ENCODE measurements at places on chromosomes 2 and 18.
A peak's percentile ranks its signal among the peaks of the same experiment; 100 is the strongest.

- DNase-seq, result peak; percentile 67
These were observed 38.1 kb upstream of the B4GALT6 start for GRCh38 chr18:31722369-31722957.

GRCh38 chr2:100819370-100820272 lies at the start of gene NPAS2:
TSS of gene NPAS2 (plus strand) at chr2:100820139. CDS start at chr2:100904755, 84,616 bp downstream.
- DNase-seq, result no peak

DNA sequence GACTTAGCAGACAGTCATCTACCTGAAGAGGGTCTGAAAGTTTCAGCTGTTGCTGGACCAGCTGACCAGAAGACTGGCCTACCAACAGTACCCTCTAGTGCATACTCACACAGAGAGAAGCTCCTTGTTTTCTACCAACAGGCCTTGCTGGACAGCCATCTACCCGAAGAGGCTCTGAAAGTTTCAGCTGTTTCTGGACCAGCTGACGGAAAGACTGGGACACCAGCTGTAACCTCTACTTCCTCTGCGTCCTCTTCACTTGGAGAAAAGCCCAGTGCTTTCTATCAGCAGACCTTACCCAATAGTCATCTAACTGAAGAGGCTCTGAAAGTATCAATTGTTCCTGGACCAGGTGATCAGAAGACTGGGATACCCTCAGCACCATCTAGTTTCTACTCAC lies 63.2 kb downstream of the ALMS1 start:
- no peak for DNase-seq

GRCh38 chr18:2572892-2573291 lies 1.5 kb downstream of the NDC80 start:
- DNase-seq, result no peak

- no peak for DNase-seq
These were observed 82.1 kb downstream of the ZBTB7C start for GRCh38 chr18:48326901-48327675.

DNA sequence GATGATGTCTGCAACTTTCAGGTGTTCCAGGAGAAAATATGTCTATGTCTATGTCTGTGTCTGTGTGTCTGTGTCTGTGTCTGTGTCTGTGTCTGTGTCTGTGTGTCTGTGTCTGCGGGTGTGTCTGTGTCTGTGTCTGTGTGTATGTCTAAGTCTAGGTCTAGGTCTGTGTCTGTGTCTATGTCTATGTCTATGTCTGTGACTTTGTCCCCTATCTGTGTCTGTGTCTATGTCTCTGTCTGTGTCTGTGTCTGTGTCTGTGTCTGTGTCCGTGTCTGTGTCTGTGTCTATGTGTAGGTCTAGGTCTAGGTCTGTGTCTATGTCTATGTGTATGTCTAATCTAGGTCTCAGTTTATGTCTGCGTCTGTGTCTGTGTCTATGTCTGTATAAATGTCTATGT lies 10.5 kb downstream of the IL1R2 start:
- no peak for DNase-seq

DNA sequence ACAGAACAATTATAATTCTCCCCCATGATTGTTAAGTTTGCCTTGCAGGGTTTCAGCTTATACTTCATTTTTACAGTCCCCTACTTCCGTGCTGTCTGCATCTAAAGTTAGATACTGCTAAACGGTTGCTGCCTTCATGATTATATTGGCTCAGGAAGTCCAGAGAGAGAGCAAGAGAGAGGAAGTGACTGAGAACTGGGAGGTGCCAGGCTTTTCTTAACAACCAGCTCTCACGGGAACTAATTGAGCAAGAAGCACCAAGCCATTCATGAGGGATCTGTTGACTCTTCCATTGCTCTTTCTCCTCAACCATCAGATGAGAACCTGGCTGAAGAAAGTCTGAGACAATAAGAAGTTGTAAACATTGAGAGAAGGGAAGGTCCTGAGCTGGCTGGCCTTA lies 125.5 kb upstream of the SIX2 start:
- no peak for DNase-seq

- no peak for DNase-seq
These were observed 101.5 kb upstream of the HS6ST1 start for GRCh38 chr2:128420131-128420530.

GRCh38 chr2:33909945-33910695 lies 311.0 kb upstream of the FAM98A start:
- no peak for DNase-seq

GRCh38 chr2:240819858-240820606 lies at the start of gene KIF1A:
TSS of gene KIF1A (minus strand) at chr2:240820219. CDS start at chr2:240797752, 22,467 bp downstream.
- DNase-seq, result no peak

GRCh38 chr18:48740851-48741485 lies 202.1 kb downstream of the CTIF start:
- no peak for DNase-seq

GRCh38 chr18:36536426-36536825 lies 238.9 kb downstream of the FHOD3 start:
- DNase-seq, result no peak

DNA sequence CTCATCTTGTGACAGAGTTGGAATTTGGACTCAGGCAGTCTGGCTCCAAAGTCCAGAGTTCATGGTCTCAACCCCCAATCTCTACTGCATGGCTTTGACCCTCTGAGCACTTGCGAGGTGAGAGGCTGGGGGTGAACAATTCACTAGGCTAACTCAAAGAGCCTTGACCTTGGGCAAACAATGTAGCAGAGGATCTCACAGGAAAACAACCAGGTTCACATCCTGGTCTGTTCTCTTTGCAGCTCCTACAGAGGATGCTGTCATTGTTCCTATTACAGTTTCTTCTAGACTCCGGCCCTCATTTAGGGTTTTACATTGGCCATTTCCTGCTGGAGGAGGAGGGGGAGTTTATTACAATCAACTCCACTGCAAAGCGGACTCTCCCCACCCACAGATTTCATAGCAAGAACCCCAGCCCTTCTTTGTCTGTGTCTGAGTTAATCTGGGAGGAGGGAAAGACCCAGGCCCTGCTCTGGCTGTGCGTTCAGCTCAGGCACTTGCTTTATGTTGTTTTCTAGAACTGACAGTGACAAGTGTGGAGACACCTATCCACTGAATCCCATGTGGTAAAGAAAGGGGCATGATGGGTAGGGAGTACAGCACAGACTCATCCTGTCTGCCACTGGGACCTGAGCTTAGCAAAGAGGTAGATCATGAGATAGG lies 101.6 kb downstream of the LBH start:
- DNase-seq, result no peak

- no peak for DNase-seq
These were observed 41.3 kb downstream of the ZFP36L2 start for GRCh38 chr2:43185146-43185545.

- DNase-seq, result no peak
These were observed 247.6 kb upstream of the TRIB2 start for GRCh38 chr2:12469141-12469561.

DNA sequence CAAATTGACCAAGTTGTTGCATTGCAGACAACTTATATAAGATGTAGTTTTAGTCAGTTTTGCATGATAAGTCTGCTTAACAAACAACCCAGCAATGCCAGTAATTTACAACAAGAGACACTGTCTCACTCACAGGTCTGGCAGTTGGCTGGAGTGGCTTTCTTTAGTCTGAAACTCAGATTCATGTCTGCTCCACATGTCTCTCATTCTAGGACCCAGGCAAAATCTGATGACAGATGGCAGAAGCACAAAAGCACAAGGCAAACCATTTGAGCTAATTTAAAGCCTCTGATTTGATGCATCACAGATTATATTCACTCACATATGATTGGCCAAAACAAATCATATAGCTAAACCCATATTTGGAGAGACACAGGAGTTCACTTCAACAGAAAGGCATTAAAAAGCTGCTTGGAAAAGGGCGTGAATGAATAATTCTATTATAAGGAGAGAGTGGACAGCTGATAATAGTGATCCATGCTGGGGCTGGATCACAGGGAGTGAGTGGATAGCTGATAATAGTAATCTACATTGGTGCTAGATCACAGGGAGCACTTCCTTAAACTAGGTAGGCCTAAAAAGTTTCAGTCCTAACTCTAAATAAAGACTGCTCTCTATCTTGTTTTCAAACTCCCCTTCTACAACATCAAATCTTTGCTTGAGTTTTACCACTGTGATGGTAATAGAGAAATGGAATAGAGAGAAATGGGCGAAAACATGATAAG lies 593.2 kb upstream of the ZNF804A start:
- no peak for DNase-seq

DNA sequence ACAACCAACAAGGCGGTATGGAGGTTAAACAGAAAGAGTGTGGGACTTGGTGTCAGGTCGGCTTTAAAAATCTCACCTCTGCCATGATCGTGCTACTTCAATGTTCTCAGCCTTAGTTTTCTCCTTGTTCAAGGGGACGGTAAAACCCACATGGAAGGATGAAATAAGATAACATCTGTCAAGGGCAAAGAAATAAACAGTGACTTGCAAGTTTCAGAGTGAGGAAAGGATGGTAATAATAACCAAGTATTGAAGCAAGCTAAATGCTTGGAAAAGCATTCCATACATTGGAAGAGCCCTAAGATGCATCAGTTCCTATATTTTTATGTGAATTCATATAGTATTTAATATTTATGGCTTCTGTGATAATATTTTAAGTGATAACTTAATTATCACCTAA lies 29.8 kb upstream of the LMAN1 start:
- DNase-seq, result no peak

DNA sequence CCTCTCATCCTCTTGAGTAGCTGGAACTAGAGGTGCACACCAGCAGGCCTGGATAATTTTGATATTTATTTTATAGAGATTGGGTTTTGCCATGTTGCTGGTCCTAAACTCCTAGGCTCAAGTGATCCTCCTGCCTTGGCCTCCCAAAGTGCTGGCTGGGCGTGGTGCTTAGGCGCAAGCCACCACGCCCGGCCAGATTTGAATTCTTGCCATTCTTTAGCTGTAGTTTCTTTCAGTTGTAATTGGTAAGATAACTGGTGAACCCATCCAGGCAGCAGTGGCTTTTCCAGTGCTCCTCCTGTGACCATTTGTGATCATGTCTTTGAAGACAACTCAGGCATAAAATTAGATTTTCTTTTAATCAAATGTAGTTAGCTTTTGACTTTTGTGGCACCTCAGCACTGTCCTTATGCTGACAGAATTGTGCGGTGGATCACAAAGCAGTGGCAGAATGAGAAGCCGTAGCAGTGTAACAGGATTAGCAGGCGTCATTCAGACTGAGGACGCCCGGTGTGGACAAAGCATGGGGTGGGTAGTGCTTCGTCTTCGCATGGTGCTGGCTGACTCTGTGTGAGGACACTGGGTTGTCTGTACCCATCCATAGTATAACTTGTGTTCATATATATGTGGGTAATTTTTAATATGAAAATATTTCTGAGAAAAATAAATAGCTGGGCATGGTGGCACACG lies 30.0 kb upstream of the TOGARAM2 start:
- DNase-seq, result no peak

GRCh38 chr2:98908931-98909316 lies 27.1 kb downstream of the CRACDL start:
- no peak for DNase-seq

DNA sequence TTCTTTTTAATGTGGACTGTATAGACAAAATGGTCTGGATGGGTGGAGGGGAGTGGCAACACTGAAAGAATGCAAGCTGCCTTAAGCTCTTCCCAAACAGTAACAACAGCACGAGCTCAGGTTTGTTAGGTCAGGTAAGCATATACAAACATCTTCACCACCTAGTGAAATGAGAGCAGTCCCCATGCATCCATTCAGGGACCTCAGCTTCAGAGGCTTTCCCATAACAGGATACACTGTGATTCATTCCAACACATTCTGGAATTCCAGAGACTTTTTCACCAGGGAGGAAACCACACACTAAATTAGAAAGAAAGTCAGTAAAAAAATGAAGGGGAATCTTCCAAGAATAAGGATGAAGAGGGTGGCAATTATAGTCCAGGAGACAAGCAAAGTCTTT lies 50.4 kb upstream of the BZW1 start:
- no peak for DNase-seq

DNA sequence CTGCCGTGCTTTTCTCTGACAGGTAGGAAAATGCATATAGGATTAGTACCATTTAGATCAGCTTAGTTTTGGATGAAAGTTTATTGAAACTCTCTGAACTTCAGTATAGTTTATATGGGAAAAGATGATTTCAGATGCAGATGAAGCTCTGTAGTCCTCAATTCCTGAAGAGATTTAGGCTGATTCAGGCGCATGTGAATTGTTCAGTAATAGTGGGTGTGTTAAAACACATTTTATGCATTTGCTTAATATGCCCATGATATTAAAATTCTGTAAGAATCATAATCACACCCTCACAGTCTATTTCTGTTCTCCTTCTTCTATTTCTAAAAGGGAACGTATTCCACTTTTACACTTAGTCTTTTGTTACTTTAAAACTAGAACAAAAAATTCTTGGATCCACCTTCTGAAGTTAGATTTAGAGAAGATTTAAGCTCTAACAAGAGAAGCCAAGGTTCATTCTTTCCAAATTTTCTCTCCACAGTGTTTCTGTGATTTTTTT lies 44.5 kb upstream of the FAM237A start:
- DNase-seq, result no peak

Data from renal cortex interstitium (tissue), 15 donors.